ENCODE measurements at places on chromosomes 5 and 9. TPM values are rescaled to one million over a fixed set of nuclear protein-coding genes. Genes with fewer than 3 reads are reported as not detected.

DNA sequence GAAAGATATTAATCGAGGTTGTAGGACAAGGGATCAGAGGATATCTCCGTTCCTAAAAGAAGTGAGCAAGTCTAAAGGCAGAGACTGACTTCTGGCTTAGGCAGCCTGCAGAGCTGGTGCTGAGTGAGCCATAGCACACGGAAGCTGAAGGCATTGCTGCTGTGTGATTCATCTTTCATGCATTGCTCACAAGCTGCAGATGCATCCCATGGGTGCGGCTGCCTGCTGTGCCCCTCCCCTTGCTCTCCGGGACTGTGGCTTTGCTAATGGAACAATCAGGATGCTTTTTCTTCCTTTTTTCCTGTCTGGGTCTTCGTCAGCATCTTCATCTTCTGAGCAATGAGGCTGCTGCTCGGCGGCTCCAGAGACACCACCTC is 341.4 kb downstream of the DIRAS2 start:
- DNase-seq: peak; percentile 92

DNA sequence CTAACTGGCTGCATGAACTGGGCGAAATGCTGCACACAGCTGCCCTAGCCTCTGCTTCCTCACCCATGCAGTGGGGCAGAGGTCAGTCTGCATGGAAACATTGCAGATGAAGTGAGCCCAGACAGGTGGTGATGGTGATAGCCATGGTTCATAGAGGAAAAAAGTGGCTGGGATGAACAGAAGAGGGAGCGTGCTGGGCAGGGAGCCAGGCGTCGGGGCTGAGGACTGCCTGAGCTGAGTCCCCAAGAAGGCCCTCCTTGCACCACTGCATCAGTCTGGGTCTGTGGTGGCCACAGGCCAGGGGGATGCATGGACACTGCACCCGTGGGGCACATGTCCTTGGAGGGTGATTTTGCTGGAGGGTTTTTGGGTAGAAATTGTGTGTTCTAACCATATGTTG is 80.5 kb downstream of the AMBP start:
- DNase-seq: no peak

LIFR gene
- total RNA-seq: 4.4 TPM

- DNase-seq: no peak
These were observed 468.4 kb upstream of the CDH6 start for GRCh38 chr5:30725073-30725472.
